Cerebellar nuclear complex (tissue), 1 donor: ENCODE measurements at places on chromosomes 5 and 9.

DNA sequence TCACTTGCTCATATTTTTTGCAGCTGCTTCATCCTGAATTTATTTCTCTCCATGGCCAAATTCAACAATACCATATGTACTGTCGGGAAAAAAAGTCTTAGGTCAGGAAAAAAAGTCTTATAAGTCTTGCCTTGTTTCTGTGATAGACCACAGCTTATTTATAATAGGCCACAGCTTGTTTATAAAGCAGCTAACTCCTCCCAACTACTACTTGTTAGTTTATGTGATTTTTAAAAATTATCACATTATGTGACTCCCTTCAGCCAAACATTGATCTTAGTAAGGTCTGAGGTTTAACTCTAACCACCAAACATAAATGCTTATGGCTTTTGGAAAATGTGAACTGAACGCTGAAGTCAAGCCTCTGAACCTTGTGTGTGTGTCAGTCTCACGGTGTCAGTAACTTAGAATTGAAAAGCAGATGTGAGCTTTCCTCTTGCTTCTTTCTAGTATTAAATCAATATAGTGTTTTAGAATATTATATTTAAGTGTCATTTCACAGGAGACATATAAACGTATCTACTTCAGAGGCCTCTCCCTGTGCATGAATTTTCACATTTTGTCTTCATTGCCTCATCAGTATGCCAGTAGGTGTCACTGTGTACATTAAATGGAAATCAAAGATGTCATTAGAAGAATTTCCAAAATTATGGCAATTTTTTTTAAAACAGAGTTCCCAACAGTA is 51.3 kb downstream of the SNX24 start:
- DNase-seq: no peak

- DNase-seq: no peak
Measured at GRCh38 chr9:133006731-133007352, 24.0 kb upstream of the GTF3C5 start.

GRCh38 chr5:142845954-142846398 is 75.8 kb downstream of the ARHGAP26 start:
- no peak for DNase-seq

DNA sequence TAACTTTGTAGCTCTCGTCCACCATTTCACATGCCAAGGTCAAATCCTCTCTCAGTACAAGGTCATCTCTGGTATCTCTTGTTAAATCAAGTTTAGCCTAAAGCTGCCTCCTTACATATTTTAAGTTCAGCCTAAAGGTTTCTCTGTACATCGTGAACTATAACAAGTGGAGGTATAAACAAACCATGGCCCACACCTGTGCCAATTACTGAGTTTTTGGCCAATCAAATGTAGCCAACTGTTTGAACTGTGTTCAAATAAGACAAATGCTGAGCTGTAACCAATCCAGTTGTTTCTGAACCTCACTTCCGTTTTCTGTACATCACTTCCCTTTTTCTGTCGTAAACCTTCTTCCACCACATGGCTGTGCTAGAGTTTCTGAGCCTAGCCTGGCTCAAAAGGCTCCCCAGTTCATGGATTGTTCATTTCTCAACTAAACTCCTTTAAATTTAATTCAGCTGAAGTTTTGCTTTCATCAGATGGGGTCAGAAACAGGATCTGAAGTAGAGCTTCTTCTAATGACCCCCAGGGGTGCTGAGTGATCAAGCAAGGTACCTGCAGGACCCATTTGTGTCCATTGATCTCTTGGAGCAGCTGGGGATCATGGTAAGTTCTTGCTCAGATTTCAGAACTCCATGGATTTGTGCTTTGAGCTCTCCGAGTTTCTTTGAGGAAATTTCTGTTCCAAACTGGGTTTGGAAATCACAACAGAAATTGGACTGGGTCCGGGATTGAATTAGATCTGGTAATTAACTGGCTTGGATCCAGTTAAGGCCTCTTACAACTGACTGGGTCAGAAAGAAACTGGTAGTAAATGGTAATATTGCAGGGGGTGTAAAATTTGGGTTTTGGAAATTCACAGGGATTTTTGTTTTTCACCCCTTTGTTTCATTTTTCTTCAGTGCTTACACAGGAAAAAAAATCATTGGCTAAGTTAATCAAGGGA is 11.0 kb upstream of the NANS start:
- DNase-seq: no peak

DNA sequence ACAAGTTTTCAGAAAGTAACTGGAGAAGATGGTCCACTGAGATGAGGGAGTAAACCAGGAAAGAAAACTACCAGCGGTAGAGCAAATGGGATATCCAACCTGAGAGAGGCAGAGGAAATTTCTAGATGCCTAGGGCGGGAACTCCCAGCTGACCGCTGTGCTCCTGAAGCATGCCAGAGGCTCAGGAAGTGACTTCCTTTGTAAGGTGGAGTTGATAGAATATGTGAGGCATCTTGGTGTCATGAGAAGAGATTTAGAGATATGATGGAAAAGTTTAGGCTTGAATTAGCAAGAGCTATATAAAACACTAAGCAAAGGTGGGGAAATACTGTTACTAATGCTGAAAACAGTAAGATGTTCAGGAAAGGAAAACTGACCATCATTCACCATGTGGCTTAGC is 124.1 kb downstream of the C9orf152 start:
- DNase-seq: no peak

- no peak for DNase-seq
Measured at GRCh38 chr5:87321605-87322004, 53.9 kb downstream of the RASA1 start.

DNA sequence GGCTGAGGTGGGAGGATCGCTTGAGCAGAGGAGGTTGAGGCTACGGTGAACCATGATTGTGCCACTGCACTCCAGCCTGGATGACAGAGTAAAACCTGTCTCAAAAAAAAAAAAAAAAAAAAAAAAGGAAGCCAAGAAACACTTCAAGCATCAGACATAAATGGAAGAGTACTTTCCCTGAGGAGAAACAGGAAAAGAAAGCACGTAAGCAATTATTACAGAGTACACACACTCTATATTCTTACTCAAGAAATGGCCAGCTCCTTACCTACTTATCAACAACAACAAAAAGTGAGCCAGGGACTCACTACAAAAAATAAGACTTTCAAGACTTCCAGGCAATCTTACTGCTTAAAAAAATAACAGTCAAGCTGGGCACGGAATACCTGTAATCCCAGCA is 21.8 kb downstream of the ZFR start:
- no peak for DNase-seq

DNA sequence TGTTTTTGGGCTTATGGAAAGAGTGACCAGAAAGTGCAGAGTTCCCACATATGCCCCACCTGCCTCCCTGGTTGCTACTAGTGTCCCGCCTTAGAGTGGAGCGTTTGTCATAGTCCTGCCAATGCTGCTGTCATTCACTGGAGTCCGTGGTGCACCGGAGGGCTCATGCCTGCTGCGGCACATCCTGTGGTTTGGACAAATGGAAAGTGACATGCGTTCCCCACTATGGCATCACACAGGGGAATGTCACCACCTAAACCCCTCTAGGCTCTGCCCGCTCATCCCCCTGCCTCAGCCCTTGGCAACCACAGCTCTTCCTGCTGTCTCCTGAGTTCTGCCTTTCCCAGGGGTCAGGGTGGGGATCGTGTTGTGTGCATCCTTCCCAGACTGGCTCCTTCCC is 29.2 kb downstream of the IRX4 start:
- DNase-seq: no peak

DNA sequence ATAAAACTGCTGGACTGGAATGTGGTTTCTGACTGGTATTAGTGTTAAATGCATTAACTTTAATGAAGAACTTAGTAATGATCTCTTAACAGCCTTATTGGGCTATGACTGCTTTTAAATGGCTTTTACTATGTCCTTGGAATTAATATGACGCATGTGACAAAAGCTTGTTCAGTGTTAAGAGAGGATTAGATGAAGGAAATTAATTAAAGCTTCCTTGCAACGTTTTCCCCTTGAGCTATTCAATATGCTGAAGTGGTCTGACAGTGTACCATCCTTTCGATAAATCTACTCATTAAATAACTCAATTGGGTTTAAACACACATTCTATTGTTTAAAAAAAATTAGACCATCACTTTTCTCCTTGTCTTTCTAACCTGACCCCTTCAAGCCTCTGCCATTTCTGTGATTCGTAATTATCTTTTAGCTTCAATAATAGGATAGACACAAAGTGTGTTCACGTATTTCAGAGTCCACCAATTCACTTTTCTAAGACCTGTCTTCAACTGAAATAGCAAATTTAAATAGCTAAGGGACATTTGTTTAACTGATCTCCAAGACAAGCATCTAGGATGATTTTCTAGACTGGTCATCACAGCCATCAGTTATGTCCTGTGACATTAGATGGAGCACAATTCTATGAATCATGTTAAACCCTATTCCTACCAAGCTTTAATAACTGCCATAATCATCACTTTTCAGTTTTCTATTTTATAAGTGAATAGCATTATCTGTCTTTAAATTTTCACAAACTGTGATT is 1258.0 kb upstream of the CDH9 start:
- no peak for DNase-seq

GRCh38 chr5:140213370-140213983 is 38.5 kb downstream of the CYSTM1 start:
- no peak for DNase-seq

DNA sequence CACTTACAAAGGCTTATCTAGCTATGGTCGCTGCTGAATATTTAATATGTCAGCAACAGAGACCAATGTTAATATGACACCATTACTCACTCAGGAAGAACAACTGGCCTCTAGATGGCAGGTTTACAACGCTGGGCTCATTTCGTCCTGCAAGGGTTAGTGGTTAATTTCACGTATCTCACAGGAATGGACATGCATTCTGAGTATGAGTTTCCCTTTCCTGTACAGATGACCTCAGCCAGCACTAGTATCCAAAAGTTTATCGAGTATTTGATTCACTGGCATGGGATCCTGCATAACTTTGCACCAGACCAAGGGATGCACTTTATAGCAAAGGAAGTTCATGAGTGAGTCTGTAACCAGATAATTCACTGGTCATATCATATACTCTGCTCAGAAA is 8.7 kb upstream of the TRPC7 start:
- DNase-seq: no peak

DNA sequence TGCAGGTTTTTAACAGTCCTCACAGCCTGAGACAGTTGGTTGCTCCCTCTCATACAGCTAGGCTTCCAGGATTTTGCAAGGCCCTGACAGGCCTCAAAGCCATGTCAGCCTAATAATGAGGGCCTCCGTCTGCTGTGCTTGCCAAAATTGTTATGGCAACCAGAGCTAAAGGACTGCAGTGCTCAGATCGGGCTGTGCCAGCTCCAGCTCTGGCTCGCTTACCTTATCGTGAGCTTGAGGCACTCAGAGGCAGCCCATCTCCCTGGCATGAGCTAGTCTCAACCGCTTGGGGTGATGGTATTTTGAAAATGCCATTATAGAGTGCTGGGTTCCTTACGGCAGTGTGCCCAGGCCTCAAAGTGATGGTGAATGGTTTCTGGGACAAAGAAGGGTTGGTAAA is 8.4 kb downstream of the MTAP start:
- no peak for DNase-seq

GRCh38 chr9:97935276-97935675 is 2.7 kb downstream of the HEMGN start:
- no peak for DNase-seq

GRCh38 chr5:168132241-168132641 is 159.2 kb upstream of the WWC1 start:
- no peak for DNase-seq

GRCh38 chr5:168752416-168753190 is 173.4 kb upstream of the PANK3 start:
- no peak for DNase-seq

- DNase-seq: no peak
Measured at GRCh38 chr9:99823681-99824377, 2.1 kb downstream of the NR4A3 start.

GRCh38 chr5:178520851-178521250 is 69.3 kb downstream of the COL23A1 start:
- no peak for DNase-seq

DNA sequence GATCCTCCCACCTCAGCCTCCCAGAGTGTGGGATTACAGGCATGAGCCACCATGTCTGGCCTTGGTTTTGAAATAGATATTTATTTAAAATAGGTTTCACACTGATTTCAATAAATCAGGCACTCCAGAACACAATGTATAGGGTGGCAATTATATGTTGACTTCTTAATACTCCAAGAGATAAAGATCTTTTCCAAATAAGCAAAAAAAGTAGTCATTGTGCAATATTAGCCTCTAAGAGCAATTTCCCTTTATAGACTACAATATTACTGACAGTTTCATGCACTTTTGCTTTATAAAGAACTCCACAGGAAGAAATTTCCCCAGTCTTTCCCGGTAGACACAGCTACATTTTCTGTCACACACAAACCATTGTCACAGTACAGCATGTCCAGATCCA is 23.4 kb upstream of the RUFY1 start:
- DNase-seq: no peak

- DNase-seq: no peak
Measured at GRCh38 chr9:101648493-101648892, 53.7 kb upstream of the PPP3R2 start.

DNA sequence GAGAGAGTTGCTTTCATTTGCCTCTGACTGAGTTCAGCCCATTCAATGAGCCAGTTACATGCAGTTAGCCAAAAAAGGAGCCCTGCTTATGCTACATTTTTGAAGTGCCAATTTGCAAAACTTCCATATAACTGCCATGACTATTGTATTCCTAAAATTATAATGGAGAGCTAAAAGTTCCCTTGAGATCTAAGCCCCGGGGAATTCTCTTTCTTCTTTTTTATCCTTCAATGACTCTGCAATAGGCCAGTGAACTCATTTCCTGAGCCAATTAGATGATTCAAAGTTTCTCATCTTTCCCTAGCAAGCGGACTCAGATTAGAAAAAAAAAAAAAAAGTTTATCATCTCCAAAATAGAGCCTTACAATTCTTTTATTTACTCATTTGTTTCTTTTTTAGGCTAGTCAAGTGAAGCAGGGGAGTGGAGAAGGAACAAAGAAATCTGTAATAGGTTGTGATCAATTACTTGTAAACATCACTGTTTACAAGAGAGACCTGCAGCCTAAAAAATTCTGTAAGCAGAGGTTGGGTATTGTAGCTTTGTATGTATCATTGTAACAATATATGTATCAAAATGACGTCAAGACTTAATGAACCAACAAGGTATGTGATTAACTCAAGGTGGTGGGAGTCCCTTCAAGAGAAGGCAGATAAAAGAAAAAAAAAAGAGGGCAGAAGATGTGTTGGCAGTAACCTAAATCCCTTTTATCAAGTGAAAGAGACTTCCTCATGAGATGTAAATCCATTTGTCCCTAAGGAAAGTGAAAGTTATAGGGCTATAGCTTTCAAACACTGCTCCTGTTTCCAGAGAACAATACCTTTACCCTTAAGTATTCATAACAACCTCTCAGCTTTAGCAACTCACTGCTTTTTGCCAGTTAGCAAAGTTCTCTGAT is 48.7 kb upstream of the HOMER1 start:
- no peak for DNase-seq

- no peak for DNase-seq
Measured at GRCh38 chr9:75105019-75105540, 16.8 kb downstream of the OSTF1 start.
